ENCODE measurements at places on chromosomes 12 and 14. TPM values are rescaled to one million over a fixed set of nuclear protein-coding genes. Genes with fewer than 3 reads are reported as not detected.

DNA sequence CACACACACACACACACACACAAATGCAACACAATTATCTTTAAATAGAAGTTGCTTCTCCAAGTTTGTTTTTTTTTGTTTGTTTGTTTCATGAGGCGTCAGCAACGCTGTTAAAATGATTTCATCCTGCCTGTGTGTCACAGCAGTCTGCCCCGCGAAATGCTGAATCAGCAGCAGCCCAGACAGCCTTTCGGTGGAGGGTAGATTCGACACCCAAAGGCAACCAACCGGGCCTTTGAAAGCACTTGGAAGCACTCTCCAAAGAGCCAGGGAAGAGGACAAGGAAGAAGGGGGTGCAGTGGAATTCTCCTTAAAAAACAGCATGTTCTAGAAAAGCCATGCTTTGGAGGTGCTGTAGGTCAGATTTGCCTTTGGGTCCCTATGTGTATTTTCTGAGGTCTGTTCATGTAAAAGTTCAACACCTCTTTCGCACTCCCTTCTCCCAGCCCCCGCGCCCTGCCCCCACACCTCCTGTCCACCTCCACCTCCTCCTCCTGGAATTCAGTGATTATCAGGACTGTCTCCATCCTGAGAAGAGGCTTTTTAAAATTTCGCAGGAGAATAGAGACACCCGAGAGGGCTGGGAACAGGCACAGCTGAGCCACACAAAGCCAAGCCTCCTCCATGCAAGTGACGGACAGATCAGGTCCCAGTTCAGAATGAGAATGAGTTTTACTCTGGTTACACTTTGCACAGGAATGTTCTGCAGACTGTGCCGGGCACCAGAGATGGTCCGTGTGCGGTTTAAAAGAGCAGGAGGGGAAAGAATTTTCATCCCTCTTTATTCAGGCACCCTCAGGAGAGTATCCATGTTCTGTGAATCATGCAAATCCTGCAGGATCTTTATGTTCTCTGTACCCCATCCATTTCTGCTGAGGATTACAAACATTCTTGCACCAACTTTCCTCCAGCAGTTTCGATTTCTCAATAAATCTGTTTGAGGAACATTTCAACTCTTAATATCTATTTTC is 177.9 kb downstream of the ETV6 start:
- peak; percentile 38 for DNase-seq

- no peak for DNase-seq
Measured at GRCh38 chr14:68822132-68822651, 29.3 kb upstream of the ZFP36L1 start.

DNA sequence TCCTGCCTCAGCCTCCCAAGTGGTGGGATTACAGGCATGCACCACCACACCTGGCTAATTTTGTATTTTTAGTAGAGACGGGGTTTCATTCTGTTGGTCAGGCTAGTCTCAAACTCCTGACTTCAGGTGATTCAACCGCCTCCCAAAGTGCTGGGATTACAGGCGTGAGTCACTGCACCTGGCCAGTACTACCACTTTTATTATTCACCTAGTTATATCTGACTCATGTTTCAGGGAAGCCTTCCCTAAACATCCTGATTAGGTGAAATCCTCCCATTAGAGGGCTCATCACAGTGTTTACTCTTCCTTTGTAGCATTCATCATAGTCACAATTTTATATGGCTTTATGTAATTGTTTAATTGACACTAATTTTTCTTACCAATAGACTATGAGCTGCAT is 295.3 kb upstream of the SOX5 start:
- no peak for DNase-seq

DNA sequence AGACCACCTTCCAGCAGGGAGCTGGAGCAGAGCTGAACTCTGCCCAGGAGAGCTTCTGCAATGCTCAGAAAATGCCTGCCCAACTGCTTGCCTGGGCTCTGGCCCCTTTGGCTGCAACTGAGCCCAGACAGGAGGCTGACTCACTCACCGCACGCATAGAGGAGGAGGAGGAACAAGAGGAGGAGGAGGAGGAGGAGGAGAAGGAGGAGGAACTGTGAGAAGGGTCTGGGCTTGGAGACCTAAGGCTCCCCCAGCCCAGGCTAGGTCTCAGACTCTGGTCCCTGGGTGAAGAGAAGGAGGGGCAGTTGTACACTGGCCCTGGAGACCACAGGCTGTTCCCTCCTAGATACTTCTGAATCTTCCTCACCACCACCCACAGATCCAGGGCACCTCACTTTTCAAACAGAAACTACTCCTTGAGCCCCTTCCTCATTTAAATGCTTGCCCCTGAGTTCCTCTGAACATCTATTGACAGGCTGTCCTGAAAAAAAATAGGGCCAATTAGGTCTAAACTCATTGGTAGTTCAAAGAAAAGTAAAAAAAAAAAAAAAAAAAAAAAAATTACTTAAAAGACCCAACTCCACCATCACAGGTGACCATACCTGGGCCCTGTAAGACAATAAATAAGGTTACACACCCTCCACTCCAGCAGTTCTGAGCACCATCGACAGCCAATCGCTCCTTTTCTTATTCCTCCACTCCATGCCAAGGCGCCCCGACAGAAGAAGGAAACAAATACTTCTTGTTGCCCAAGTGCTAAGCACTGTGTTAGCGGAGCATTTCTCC is 674 bp downstream of the VDR start:
- no peak for DNase-seq

MRPL42 gene
- 124 TPM for total RNA-seq

All from WTC11 (cell line).